ENCODE measurements at places on chromosomes 12 and 14. TPM values are rescaled to one million over a fixed set of nuclear protein-coding genes. Genes with fewer than 3 reads are reported as not detected.

DNA sequence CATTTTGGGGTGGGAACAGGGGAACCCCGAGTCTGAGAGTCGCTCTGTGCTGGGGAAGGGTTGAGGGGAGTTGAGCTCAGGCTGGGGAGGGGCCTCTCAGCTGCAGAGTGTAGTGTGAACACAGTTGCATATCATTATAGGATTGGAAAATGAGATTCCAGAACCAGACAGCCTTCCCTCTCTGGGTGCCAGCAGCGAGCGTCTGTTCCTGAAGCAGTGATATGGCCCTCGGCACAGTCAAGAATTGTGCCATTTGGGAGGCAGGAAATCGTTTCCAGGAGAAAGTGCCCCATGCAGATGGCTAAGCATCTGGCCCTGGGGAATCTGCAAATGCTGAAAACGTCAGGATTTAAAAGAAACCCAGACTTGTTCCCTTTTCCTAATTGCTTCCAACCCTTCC lies 70.4 kb upstream of the SFSWAP start:
- no peak for DNase-seq

DNA sequence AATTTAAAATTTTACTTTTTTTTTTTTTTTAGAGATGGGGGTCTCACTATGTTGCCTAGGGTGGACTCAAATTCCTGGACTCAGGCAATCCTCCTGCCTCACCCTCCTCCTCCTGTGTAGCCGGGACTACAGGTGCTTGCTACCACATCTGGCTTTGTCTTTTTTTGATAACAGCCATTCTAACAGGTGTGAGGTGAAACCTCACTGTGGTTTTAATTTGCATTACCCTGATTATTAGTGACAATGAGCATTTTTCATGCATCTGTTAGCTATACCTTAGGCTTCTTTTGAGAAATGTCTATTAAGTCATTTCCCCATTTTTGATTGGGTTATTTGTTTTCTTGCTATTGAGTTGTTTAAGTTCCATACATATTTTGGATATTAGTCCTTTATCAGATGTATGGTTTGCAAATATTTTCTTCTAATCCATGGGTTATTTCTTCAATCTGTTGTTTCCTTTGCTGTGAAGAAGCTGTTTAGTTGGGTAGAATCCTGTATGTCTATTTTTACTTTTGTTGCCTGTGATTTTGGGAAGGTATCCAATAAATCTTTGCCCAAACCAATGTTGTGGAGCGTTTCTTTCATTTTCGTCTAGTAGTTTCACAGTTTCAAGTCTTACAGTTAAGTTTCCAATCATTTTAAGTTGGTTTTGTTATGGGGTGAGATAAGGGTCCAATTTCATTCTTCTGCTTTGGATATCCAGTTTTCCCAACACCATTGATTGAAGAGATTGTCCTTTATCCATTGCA lies 86.1 kb downstream of the MYF5 start:
- DNase-seq = no peak

GRCh38 chr14:98404811-98405210 lies 867.2 kb downstream of the BCL11B start:
- DNase-seq = no peak

DNA sequence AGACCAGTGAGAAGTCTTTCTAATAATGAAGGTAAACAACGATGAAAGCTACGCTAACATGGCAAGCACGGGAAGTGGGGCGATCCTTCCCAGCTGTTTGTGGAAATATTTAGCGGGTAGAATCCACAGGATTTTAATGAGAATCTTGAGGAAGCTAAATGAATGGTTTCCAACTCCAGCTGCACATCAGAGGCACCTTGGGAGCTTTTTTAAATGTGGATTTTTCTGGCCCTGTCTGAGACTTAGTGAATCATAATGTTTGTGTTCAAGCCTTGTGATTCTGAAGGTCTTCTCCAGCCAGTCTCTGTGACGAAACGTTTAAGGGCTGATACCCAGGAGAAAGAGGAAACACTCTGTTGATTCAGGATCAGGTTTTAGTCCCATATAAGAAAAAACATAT lies 169.8 kb downstream of the CAPZA3 start:
- peak; percentile 53 for DNase-seq

DNA sequence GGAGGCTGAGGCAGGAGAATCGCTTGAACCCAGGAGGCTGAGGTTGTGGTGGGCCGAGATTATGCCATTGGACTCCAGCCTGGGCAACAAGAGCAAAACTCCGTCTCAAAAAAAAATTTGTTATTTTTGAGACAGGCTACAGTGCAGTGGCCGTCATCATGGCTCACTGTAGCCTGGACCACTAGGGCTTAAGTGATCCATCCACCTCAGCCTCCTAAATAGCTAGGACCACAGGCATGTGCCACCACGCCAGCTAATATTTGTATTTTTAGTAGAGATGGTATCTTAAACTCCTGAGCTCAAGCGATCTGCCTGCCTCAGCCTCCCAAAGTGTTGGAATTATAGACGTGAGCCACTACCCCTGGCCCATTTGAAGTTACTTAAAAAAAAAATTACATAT lies 966 bp upstream of the PCBP2 start:
- DNase-seq = no peak

- DNase-seq = no peak
Measured at GRCh38 chr12:132342251-132343227, 13.2 kb upstream of the GALNT9 start.

- no peak for DNase-seq
Measured at GRCh38 chr12:114662512-114663177, 21.3 kb downstream of the TBX3 start.

- DNase-seq = no peak
Measured at GRCh38 chr14:73364559-73364958, 93.8 kb downstream of the NUMB start.

GRCh38 chr14:86310611-86311010 lies 780.7 kb downstream of the FLRT2 start:
- no peak for DNase-seq

The DIO2 gene
- 1.8 TPM for polyA plus RNA-seq

DNA sequence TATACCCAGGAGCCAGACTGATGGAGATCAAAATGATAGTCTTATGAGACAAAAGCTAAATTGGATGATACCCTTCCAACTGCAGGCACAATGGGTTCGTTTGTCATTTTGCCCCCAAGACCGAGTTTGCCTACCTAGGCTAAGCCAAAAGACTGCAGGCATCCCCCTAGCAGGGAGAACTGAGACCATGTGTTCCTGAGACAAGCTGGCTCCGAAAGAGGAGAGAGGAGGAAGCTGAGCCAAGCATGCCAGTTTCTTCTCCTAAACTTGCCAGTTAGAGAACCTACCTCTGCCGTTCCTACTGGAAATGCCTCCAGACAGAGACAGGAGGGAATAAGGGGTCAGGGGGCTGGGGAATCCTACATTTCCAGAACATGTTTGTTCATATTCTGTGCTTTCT lies 8.3 kb upstream of the ELK3 start:
- DNase-seq = no peak

DNA sequence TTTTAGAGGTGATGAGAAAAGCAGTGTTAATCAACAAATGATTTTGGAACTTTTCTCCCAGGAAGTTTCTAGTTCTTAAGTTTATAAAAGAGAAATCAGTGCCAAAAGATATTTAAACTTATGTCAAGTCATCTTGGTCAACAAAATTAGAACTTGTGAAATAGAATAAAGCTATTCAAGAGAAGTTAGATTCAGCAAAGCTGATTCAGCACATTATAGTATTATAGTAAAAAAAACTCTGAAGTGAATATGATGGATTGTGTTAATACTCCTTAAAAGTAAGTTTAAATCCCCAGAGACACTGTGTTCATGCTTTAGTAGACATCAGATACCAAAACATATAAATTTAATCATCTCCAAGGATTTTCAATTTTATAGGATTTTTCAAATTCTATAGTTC lies 210.2 kb upstream of the RPL10L start:
- DNase-seq = no peak

DNA sequence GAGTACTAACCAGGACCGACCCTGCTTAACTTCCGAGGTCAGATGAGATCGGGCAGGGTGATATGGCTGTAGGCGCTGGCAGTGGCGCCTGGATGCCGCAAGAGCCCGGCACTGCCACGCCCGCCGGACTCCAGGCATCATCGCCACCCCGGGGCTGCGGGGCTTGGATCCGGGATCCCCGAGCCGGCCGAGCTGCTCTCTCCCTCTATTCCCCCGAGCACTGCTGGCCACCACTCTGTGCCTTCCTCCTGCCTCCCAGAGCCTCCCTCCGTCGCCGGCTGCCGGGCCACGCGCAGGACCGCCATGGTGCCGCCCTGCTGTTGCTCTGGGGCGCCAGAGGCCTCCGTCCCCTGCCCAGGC lies 153.2 kb upstream of the ALG10B start:
- no peak for DNase-seq

Data from forelimb muscle (tissue), 1 donor.